ENCODE measurements at places on chromosomes 11 and 22.

GRCh38 chr11:70507466-70508230, 109.3 kb downstream of the CTTN start:
- no peak for DNase-seq

DNA sequence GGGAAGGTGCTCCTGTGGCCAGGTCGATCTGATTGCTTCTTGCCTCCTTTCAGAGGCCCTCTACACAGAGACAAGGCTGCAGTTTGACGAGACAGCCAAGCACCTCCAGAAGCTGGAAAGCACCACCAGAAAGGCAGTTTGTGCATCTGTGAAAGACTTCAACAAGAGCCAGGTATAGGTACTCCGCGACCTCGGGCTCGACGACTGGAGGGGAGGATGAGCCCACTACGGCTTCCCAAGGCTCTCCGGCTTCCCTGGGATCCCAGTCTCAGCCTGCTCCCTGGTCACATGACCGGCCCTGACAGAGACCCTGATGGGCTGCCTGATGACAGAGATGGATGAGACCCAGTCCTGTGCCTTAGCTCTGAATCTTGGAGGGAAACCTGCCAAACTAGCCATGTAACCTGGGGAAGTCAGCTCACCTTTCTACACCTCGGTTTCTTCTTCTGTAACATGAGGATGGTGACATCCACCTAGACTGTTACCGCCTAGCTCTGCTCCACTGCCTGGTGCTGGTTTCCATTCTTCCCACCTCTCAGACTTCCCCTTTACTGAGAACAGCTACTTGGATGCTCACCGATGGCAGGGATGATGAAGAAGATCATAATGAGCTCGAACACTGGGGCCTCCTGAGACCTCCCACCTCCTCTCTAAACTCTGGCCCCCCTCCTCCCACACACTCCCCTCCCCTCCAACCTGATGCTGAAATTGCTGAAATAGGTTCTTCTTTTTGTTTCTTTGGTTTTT, 8.9 kb downstream of the RIBC2 start:
- DNase-seq: no peak

- DNase-seq: no peak
Observed at GRCh38 chr11:3178349-3178748, 13.2 kb upstream of the OSBPL5 start.

DNA sequence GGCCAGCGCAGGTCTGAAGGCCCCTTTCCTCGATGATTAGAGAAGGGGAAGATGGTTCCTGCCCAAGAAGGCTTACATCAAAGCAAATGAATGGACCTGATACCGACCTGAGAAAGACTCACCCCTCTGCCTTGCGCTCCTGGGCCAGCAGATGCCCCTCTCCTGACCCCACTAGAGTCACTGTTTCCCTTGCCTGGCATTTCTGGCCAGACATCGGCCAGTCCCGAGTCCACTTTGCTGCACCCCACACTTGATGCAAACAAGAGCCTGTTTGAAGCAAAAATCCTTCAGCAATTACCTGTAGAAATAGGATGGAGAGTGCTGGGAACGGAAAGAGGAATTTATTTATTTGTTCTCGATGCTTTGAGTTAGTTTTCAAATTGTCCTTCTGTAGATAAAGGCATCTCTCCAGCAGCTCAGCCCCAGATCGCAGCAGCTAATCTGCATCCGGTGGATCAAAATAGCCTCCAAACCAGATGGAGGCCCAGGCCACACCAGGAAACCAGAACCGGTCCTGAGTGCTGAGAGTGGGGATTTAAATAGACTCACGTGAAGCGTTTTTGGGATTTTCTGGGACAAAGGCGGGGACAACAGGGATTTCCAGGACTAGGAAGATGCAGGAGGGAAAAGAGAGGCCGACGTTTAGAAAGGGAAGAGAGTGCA, 148.6 kb downstream of the TRIM29 start:
- no peak for DNase-seq

All from activated CD4-positive, alpha-beta T cell treated with anti-CD3 and anti-CD28 coated beads, Interleukin-2, amount 50 U/mL, for 4 hours (primary cell).